Activated T-cell treated with anti-CD3 and anti-CD28 coated beads, Interleukin-2, amount 50 U/mL, for 24 hours (primary cell): ENCODE measurements at places on chromosomes 7 and 10.

DNA sequence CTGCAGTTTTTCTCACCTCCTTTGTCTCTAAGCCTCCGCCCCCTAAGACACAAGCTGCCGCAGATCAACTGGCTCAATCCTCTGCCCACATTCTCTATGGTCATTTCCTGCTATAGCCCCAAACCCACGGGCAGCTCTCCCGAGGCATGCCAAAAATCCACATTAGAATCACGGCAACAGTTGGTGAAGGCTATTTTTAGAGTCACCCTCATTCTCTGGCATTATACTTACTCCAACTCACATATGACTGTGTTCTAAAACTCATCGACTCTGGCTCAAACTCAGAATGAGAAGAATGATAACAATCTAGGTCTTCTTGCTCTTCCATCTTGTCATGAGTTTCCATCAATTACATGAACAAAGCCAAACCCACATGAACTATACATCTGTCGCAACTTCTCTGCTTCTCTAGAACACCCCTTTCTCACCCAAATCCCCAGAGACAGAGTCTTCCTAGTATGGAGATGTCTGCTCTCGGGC lies 10.9 kb upstream of the KIAA1549 start:
- DNase-seq, result no peak

DNA sequence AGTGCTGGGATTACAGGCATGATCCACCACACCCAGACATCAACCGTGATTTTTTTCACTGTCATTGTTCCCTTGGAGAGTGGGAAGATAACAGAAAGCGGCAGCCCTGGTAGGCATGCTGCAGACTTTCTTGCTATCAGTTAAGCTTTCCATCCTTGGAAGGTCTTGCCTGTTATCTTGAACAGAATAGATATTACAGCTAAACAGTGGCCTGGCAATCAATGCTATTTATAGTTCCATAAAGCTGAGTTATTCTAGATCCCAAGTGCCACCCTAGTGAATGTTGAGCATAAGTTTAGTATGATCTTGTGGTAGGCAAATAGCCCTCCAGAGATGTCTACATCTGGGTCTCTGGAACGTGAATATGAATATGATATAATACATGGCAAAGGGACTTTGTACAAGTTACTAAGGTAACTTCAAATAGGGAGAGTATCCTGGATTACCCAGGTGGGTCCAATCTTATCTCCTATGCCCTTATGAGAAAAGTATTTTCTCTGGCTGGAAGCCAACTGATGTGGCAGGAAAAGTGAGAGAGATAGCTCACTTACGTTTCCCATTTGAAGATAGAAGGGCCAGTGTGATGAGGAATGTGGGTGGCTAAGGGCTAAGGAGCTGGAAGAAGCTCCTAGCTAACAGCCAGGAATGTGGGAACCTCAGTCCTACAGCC lies 609.1 kb upstream of the IGFBP3 start:
- no peak for DNase-seq

GRCh38 chr7:47488969-47489342 lies 93.0 kb downstream of the TNS3 start:
- no peak for DNase-seq

- DNase-seq, result no peak
Measured at GRCh38 chr10:101222683-101223273, 6.5 kb downstream of the LBX1 start.

- DNase-seq, result no peak
Measured at GRCh38 chr7:11328309-11328708, 354.6 kb downstream of the PHF14 start.

GRCh38 chr10:12195603-12196506 lies at the start of the genes CDC123 and NUDT5:
Gene CDC123 (plus strand): TSS chr10:12196188. CDS start chr10:12196246, 58 bp downstream.
Gene NUDT5 (minus strand): TSS chr10:12195891. CDS start chr10:12186291, 9,600 bp downstream.
- DNase-seq, result peak; percentile 90

- DNase-seq, result no peak
Measured at GRCh38 chr7:28276298-28276697, 95.7 kb upstream of the JAZF1 start.

DNA sequence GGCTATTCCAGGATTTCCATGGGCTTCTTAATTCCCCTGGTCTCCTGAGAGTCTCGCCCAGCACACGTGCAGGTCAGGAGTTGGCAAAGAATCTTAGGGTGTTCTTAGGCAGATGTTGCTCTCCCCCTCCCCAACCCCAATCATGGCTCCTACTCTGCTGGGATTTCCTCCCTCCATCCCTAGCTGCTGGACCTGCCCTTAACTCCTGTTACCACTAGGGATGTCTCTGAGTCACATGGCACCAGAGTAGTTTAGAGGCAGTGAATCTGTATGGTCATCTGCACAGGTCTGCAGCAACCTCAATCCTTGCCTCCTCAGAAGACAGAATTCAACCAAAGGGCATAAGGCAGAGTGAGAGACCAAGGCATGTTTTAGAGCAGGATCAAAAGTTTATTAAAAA lies 51.8 kb upstream of the CHST3 start:
- DNase-seq, result no peak
